ENCODE measurements at places on chromosomes 1 and 21. TPM values are rescaled to one million over a fixed set of nuclear protein-coding genes. Genes with fewer than 3 reads are reported as not detected.

RBM11 gene
- total RNA-seq, result not detected

CAPN9 gene
- total RNA-seq, result not detected

LCE3D gene
- not detected for total RNA-seq

PKP1 gene
- total RNA-seq, result under 0.01 TPM

PLPP3 gene
- 13.7 TPM for total RNA-seq

TMEM54 gene
- 29.3 TPM for total RNA-seq

RGS7 gene
- 0.29 TPM for total RNA-seq

RAB25 gene
- total RNA-seq, result not detected

C8B gene
- not detected for total RNA-seq

FNDC10 gene
- total RNA-seq, result 3.5 TPM

ADORA1 gene
- total RNA-seq, result 5.0 TPM
